ENCODE measurements at places on chromosomes 2 and 18.
A peak's percentile ranks its signal among the peaks of the same experiment; 100 is the strongest.

GRCh38 chr18:12308386-12309100, 502 bp downstream of the TUBB6 start:
- DNase-seq, result no peak

DNA sequence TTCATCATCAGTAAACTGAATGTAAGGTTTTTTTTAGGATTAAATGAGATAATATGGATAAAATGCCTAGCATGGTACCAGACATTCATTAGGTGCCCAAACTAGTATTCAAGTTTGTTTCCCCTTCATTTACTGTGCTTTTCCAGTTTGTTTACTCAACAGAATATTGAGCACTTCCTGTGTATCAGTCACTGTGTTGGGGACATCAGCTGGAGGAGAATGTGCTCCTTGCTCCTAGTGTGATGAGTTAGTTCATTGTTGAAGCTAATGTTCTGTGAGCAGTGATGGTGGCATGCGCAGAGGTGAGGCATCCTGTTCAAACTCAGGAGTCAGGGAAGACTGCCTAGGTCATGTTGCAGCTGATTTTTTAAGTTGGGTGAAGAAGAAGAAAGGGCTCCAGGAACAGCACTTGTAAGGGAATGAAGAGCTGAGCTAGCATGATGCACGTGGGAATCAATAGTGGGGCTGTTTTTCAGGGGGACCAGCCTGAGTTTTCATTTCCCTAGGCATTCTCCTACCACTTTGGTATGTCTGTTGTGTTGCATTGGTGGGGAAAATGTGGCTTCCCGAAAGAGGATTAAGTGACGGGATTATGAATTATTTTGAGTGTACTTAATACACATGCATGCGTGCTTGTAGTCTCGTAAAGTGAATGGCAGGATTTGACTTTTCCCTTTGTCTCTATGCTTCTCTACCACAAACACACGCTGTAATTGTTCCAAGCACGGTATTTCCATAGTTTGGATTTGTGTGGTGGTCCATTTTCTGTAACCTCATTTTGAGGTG, 23.7 kb downstream of the TTLL4 start:
- DNase-seq, result no peak

GRCh38 chr2:64448041-64448426, 5.9 kb upstream of the LGALSL start:
- DNase-seq, result no peak

DNA sequence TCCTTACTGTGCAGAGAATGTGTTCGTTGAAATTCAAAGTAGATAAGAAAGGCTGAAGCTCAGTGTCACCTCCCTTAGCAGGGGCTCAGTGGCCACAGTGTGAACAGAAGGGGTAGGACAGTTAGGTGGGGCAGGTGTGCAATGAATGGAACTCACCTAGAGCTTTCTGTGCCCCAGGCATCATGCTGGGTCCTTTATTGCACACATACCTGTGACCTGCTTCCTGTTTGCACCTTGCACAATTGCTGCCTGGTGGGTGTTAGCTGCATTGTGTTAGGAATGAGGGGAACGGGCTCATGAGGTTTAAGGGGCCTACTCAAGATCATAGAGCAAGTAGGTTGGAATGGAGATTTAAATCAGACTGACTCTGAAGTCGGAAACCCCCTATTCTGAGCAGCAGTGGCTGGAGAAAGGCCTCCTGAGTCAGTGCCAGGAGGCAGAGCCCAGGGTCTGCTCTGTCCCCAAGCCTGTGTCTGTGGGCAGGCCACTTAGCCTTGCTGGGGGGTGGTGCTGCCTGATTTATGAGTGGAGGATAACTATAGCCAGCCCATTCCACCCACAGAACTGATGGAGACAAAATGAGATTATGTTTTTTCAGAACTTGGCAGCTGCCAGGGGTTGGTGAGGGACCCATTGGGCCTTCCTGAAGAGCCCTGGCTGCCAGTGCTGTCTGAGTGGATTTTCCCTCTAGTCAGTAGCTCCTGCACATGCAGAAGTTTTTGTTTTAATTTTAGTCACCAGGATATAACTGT, 76.2 kb downstream of the NPAS2 start:
- DNase-seq, result no peak

DNA sequence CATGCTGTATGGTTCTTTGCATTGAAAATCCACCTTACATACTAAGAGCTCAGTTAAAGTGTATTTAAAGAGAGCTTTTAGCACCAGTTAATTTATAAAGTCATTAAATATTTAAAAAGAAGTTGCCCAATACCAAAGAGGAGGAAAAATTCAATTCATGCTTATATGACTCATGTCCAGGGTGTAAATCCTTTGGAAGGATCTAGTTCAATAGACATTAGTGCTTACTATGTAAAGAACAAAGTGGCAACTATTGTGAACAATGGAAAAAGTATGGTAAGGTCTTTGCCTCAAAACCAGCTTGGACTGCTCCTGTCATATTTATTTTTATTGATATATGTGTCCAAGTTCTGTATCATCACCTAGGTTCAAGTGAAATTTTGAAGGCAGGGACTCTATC, 90.5 kb downstream of the SCN9A start:
- no peak for DNase-seq

GRCh38 chr18:11655606-11655932, 33.5 kb upstream of the GNAL start:
- DNase-seq, result no peak

DNA sequence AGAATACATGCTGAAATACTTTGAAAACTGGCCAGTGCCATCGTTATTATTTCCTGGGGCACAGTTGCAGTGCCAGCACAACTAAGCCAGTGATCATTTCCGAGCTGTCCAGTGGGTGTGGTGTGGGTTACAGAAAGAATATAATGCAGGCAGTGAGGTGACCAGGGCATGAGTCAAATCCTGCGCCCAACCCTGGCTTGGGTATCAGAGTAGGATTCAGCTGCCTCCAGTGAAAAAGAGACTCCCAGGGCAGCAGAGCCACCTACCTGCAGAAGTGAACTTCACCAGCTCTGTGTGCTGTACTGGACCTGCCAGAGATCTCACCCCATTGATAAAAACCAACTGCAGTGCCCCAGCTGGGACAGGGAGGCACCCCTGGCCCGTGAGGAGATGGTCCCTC, 18.0 kb downstream of the SLC9A2 start:
- DNase-seq, result no peak

DNA sequence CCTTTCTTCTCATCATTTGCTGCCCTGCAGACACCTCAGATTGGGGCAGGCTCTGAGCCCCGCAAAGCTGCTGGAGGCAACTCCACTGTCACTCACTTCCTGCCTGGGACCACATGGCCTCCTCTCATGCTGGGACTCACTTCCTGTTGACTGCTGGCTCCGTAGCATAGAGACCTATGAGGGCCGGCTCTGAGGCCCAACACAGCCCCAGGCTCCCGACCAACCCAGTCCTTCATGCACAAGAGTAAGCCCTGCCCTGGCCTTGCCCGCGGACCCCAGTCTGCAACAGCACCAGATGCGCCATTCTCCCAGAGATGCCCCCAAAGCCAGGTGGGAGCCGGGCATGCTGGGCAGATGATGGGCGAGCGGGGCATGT, 55.7 kb downstream of the DNMT3A start:
- peak; percentile 90 for DNase-seq

DNA sequence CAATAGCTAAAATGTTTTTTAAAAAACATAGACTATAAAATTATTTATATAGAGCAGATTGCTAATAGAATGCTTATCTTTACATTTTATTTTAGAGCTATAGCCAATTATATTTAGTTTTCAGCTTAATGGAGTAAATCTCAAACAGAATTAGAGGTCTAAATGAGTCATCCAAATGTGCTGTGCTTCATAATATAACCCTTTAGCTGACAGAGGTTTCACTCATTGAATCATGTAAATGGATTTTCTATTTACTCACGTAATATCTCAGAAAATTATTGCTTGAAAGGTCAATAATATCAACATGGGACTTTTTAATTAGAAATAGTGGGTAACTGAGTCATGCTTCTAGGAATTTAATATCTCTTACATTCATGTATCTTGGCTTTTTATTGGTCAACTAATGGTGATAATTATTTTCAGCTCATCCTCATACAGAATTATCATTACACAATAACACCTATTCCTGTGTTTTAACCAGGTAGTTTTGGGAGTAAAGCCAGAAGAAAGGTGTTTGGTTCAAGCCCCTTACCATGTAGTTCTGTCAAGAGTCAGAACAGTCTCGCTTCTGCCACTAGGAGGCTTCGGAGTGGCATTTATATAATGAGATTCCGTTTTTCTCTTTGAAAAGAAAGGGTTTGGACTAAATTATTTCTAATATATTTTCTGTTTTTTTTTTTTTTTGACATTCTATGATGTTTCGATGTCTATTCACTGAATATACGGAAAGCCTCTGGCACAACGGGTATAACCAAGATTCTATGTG, 217.6 kb downstream of the CDH7 start:
- no peak for DNase-seq

- DNase-seq, result no peak
These were observed 207.6 kb downstream of the AGAP1 start for GRCh38 chr2:235701206-235701981.

DNA sequence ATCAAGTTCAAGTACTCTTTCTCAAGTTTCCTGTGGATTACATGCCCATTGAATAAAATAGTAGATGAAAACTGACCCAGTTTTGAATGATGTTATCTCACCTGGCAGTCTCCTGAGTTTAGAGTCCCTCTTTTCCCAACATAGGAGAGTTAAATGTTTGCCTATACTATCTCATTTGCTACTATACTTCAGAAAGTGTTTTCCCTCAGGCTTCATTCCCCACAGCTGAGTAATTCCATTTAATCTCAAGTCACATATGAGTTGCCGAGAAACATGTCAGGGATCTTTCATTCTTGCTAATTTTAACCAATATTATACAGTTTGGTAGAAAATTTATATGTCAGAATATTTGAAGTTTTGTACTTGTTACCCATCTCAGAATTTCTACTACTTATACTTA, 150.4 kb upstream of the CDH19 start:
- no peak for DNase-seq

Data from T-helper 1 cell (primary cell).